SHP77 (cell line): ENCODE measurements at places on chromosomes 11 and 22.

DNA sequence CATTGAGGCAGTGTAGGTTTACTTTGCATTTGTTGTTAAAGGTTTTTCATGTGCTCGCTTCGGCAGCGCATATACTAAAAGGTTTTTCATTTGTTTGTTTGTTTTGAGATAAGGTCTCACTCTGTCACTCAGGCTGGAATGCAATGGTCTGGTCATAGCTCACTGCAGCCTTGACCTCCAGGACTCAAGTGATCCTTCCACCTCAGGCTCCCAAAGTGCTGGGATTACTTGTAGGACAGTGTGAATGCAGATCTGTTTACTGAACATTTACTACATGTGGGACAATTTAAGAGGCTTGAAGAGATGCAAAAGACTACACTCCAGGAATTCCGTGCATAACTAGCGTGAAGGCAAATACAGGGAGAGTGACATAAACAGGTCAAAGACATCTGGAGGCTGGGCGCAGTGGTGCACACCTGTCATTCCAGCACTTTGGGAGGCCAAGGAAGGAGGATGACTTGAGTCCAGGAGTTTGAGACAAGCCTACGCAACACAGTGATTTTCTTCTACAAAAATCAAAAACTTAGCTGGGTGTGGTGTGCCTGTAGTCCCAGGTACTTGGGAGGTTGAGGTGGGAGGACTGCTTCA lies 34.1 kb downstream of the YPEL1 start:
- DNase-seq: no peak

- no peak for DNase-seq
Observed at GRCh38 chr22:20001082-20001638, 15.5 kb downstream of the ARVCF start.

DNA sequence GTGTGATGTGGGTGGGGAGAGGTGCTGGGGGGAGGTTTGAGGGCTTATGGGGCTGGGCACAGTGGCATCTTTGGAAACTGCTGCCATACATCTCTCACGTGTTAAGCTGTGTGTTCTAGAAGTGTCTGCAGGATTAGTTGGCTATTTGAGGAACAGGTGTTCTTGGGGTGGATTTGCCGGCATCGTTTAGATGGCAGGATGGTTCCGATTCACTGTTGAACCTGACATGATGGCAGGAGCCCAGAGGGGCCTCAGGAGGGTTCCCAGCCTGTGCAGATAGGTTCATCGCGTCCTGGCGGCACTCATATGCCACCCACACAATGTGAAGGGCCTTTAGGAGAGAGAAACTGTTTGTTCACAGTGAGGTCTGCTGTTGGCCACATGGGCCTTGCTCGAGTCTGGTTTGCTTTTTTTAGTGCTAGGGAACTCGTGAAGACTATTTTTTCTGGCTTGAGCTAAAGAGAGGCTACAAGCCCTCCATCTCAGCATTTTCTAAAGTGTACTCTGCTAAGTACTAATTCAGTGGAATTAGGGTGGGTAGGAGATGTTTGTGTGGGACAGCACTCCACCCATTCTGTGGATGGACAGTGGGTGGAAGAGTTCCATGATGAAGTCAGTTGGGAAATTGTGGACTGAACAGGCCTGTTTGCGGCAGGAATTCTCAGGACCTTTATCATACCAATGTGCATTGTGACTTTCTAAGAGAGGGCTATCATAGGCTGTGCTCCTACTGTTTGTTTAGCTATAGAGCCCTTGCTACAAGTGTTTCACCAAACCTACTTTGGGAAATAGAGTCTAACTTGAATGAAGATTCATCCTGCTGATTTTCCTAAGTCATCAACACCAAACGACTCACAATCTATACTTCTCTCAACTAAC lies 55.4 kb upstream of the PLET1 start:
- no peak for DNase-seq

GRCh38 chr11:74626130-74626529 lies 33.7 kb downstream of the POLD3 start:
- no peak for DNase-seq

GRCh38 chr22:47133061-47133969 lies 370.9 kb downstream of the TBC1D22A start:
- no peak for DNase-seq

GRCh38 chr11:62145261-62145871 lies 21.6 kb downstream of the INCENP start:
- no peak for DNase-seq

GRCh38 chr22:50205781-50206569 lies 5.2 kb downstream of the SELENOO start:
- no peak for DNase-seq

GRCh38 chr11:11318961-11319360 lies 34.1 kb downstream of the CSNK2A3 start:
- DNase-seq: no peak
